ENCODE measurements at places on chromosomes 3 and 15.

DNA sequence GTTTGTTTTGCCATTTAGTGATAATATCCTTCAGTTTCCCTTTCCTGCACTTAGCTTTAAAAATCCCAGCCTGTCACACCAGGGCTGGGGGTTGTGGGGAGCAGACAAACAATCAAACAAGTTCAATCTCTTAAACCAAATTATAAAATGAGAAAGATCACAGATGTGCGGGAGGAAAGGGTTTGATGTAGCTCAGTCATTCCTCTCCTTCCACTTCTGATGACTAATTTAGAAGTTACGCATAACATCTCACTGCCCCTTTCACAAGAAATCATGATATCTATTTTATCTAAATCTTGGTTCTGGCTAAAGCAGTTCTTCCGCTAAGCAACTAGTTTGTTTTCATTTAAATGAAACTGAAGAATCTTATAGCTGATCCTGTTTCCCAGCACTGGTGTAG is 34.1 kb upstream of the ATG7 start:
- no peak overlapping the region for H3K4me3 ChIP-seq
- H3K4me1 ChIP-seq: peaks cover 24% of the 10 kb centered on the region
- DNase-seq: no peak
- peaks cover 16% of the 10 kb centered on the region for H3K27me3 ChIP-seq

DNA sequence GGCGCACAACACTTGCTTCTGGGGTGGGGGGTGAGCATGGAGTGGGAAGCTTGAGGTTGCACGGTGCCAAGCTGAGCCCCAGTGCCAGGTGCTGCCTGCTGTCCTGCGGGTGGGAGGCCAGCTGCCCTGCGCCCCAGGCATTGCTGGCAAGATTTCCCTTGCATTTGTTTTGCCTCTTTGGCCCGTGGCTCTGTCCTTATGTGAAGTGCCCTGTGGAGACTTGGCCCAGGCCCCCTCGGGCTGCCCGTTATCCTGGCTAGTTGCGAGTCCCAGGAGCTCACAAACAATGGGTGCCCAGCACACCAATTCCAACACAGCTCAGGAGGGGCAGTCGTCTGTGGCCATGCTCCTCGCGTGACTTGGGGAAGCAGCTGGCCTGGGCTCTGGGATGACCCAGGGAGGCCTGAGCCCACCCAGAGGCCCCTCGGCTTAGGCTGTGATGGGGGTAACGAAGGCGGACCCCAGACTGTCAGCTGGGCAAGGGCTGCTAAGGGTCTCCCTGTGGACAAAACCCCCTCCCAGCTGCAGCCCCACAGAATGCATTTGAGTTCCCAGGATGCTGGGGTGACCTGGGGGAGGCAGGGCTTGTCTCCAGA is 5.9 kb downstream of the C3orf22 start:
- H3K27me3 ChIP-seq: no peaks in the 10 kb centered on the region
- H3K27ac ChIP-seq: no peak overlapping the region
- H3K4me1 ChIP-seq: no peaks in the 10 kb centered on the region
- H3K36me3 ChIP-seq: no peaks in the 10 kb centered on the region
- H3K4me3 ChIP-seq: no peak overlapping the region

DNA sequence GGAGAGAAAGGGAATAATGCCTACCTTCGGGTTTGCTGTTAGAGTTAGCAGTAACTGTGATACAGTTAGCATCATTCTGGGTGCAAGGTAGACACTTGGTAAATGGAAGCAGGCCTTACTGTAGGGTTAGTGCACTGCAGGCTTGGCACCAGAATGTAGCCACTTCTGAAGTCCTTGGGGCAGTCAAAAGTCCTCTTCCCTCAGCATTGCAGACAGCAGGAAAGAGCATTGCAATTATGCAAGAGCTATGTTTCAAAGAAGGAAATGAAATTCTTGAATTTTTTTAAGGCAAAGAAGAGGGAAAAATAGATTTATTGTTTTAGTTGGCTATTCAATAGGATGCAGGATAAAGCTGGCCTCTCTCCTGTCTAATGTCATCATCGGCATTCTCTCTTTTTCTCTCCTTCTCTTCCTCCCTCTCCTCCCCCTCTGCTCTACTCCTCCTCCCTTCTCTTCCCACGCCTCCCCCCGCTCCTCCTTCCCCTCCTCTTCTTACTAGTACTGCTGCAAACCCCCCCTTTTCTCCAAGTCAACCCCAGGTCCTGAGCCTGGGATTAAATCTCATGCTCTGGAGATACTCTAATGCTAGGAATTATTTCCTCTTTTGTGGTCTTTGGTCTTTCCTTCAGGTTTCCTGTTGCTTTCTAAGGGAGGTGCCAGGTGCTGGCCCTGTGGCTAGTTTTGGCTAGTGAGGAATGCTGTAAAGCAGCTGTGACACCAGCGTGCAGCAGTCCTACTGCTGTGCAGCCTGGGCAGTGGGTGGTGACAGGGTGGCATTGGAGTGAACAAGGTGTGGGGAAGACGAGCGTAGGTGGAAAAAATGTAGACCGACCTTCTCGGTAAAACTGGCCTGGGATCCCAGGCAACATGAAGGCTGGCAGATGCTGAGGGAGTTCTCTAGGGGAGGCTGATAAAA is 21.7 kb downstream of the EEFSEC start:
- DNase-seq: no peak
- no peaks in the 10 kb centered on the region for H3K27me3 ChIP-seq
- H3K36me3 ChIP-seq: no peaks in the 10 kb centered on the region
- no peak overlapping the region for H3K4me3 ChIP-seq
- H3K4me1 ChIP-seq: peaks cover 9% of the 10 kb centered on the region
- no peak overlapping the region for H3K27ac ChIP-seq

- DNase-seq: no peak
- no peaks in the 10 kb centered on the region for H3K4me1 ChIP-seq
- H3K27ac ChIP-seq: no peak overlapping the region
- H3K27me3 ChIP-seq: no peaks in the 10 kb centered on the region
Observed at GRCh38 chr3:70242297-70242882, 70.0 kb downstream of the MDFIC2 start.

- peaks cover 66% of the 10 kb centered on the region for H3K36me3 ChIP-seq
- H3K27ac ChIP-seq: no peak overlapping the region
- no peak overlapping the region for H3K4me3 ChIP-seq
- peaks cover 6% of the 10 kb centered on the region for H3K4me1 ChIP-seq
Observed at GRCh38 chr3:16432714-16433113, 80.8 kb downstream of the RFTN1 start.

Measured in activated T-helper 2 cell treated with anti-CD3 and anti-CD28 coated beads, Interferon-gamma antibody, Interleukin-2, Interleukin-4, amounts not matched to agents 10 μg/mL and 5 μg/mL and 100 μg/mL, durations not matched to agents 14 hours and 24 hours and 36 hours (primary cell).